ENCODE measurements at places on chromosomes 6 and 20. TPM values are rescaled to one million over a fixed set of nuclear protein-coding genes. Genes with fewer than 3 reads are reported as not detected.

- no peak for DNase-seq
Observed at GRCh38 chr6:44251576-44252524, 4.9 kb downstream of the HSP90AB1 start.

The IL17A gene
- not detected for polyA plus RNA-seq

The ZC2HC1B gene
- polyA plus RNA-seq = not detected

The SLC26A8 gene
- 0.68 TPM for polyA plus RNA-seq

The BTNL2 gene
- polyA plus RNA-seq = 1.1 TPM

Data from left renal cortex interstitium (tissue), 4 donors.